SIG-M5 (cell line): ENCODE measurements at places on chromosomes 12 and 14.

DNA sequence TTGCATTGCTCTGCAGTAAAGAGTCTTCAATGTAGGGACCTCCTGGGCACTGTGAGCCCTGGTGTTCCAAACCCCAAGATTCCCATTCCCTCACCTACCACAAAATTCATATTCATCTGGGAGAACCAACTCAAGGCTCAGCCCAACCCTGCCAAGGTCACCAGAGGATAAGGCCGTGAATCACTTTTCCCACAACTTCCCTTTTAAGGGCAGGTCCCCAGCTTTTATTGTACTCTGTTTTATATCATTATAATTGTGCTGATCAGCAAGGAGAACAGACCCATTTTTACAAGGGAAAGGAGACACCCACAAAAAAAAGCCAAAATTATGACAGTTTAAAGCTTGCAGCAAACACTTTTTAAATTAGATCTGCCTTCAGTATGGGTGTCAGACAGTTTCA lies 363.0 kb upstream of the FKBP4 start:
- no peak for DNase-seq

- DNase-seq, result no peak
Observed at GRCh38 chr12:41437563-41437962, 249.4 kb downstream of the PDZRN4 start.

- no peak for DNase-seq
Observed at GRCh38 chr14:100691395-100692056, 35.2 kb upstream of the DLK1 start.

GRCh38 chr14:94946244-94946643 lies 176.3 kb upstream of the GSC start:
- no peak for DNase-seq

DNA sequence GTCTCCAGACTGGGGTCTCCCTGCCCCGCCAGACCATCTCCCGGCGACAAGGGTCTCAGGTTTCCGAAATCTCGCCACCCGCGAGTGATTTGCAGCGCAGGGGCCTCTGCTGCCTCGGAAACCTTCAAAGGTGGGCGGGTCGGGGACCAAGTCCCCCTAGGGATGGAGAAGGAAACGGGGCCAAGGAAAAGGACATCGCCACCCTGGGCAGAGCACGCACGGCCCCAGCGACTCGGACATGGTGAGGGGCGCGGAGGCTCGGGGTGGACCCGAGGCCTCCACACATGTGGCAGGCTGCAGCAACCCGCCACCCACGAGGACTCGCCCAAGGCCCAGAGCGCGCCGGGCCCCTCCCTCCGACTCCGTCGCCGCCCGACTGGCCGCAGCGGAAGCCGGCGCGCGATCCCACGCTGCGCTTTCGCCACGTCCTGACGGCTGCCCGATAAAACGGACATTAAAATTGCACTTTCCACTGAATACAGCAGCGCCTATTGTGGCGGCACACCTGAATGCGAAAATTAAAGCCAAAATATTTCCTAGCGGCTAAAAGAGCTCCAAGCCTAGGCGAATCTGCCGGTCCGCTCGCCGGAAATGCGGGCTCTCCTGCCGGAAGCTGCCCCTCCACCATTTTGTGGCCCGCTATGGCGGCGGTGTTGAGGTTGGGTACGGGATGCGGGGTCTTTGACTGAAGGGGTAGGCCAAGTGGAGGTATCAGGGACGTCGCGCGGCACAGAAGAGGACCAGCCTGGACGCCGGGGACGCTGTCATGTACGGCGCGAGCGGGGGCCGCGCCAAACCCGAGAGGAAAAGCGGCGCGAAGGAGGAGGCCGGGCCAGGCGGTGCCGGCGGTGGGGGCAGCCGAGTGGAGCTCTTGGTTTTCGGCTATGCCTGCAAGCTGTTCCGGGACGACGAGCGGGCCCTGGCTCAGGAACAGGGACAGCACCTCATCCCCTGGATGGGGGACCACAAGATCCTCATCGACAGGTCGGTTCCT lies at the start of gene SFSWAP:
Gene SFSWAP, plus strand, starts transcription at position 627 of the 994 bp plus-strand sequence. Its CDS starts 140 bp downstream, at position 767.
- DNase-seq, result no peak

DNA sequence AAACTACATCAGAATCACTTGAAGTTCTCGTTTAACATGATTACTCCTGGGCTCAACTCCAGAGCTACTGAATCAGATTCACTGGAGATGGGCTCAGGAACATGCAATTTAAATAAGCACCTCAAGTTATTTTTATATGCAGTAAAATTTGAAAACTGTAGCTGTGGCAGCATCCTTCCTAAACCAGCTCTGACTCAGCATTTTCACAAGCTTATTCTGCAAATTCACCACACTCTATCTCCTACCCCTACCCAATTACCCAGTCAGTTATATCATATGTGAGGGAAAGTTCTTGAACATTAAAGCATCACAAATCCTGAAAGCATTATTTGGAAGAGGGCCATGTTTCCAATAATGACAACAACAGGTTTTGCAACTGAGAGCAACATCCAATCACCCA lies 24.2 kb upstream of the LRRC9 start:
- no peak for DNase-seq
